ENCODE measurements at places on chromosomes 7 and 10. TPM values are rescaled to one million over a fixed set of nuclear protein-coding genes. Genes with fewer than 3 reads are reported as not detected.

Gene EBF3
- 35.4 TPM for total RNA-seq

- no peaks in the 10 kb centered on the region for H3K4me1 ChIP-seq
- DNase-seq, result no peak
- no peak overlapping the region for H3K4me3 ChIP-seq
- H3K36me3 ChIP-seq, result no peaks in the 10 kb centered on the region
- no peak overlapping the region for H3K27ac ChIP-seq
Measured at GRCh38 chr10:83666762-83667161, 472.5 kb upstream of the GHITM start.

GRCh38 chr10:132941640-132942051 lies 724 bp downstream of the CFAP46 start:
- no peaks in the 10 kb centered on the region for H3K4me1 ChIP-seq
- H3K27me3 ChIP-seq, result peaks cover 8% of the 10 kb centered on the region
- H3K36me3 ChIP-seq, result no peaks in the 10 kb centered on the region

DNA sequence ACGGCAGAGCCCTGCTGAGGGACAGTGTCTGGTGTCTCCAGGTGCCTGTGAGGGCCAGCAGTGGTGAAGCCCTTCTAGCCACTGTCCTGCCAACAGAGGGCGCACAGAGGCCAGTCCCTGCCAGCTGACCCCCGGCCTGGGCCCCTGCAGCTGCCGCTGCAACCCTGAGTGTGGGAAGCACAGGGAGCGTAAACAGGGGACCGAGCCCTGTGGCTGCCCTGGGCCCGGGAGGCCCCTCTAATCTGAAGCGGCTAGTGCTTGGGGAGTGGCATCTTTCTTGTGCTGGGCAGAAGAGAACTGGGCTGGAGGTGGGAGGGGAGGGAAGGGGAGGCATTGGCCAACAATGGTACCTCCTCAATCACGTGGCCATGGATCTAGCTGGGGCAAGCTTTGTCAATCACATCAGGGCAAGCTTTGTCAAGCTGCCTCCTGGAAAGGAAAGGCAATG lies 34.6 kb downstream of the TRIM8 start:
- peak overlapping the region; percentile 52 for H3K4me3 ChIP-seq
- peaks cover 4% of the 10 kb centered on the region for H3K36me3 ChIP-seq
- DNase-seq, result peak; percentile 81
- peaks cover 40% of the 10 kb centered on the region for H3K4me1 ChIP-seq
- peak overlapping the region; percentile 4 for H3K27ac ChIP-seq

DNA sequence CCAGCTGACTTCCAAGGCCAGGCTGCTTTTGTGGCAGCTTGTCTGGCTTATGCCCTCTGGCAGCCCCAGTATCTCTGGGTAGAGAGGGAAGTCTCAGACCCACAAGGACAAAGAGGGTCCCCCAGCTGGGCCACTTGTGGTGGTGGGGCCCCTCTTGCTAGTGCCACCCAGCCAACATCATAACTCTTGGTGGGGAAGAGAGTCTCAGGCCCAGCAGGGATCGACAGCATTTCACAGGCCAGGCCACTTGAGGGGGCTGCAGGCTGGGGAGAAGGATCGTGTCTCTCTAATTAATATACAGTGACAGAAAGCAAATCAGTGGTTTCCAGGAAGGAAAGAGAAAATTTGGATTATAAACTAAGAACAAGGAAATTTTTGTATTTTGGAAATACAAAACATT lies 76.0 kb downstream of the TYW1B start:
- no peaks in the 10 kb centered on the region for H3K36me3 ChIP-seq
- H3K27ac ChIP-seq, result no peak overlapping the region
- peak; percentile 71 for DNase-seq
- no peak overlapping the region for H3K4me3 ChIP-seq

DNA sequence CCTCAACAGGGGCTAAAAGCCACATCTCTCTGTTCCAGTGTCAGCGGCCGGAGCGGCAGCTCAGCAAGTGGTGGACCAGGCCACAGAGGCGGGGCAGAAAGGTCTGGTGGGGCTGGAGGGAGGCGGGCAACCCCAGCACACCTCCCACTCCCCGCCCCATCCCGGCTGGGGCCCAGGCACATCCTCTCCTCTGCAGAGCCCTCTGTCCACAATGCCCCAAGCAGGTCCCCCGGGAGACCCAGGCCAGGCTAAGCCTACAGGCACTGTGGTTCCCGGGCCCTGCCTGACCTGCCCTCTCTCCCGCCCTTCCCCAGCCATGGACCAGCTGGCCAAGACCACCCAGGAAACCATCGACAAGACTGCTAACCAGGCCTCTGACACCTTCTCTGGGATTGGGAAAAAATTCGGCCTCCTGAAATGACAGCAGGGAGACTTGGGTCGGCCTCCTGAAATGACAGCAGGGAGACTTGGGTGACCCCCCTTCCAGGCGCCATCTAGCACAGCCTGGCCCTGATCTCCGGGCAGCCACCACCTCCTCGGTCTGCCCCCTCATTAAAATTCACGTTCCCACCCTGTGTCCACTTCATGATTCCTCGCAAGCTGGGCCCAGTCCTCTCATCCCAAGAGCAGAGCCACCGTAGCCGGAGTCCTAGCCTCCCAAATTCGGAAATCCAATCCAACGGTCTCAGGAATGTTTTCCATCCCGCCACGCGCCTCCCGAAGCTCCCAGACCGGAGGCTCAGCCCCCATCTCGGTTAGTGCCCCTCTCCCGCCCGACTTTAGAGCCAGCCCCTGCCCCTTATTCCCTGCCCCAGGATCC lies 2.1 kb downstream of the ADIRF start:
- H3K4me3 ChIP-seq, result peak overlapping the region; percentile 82
- H3K27me3 ChIP-seq, result no peaks in the 10 kb centered on the region

DNA sequence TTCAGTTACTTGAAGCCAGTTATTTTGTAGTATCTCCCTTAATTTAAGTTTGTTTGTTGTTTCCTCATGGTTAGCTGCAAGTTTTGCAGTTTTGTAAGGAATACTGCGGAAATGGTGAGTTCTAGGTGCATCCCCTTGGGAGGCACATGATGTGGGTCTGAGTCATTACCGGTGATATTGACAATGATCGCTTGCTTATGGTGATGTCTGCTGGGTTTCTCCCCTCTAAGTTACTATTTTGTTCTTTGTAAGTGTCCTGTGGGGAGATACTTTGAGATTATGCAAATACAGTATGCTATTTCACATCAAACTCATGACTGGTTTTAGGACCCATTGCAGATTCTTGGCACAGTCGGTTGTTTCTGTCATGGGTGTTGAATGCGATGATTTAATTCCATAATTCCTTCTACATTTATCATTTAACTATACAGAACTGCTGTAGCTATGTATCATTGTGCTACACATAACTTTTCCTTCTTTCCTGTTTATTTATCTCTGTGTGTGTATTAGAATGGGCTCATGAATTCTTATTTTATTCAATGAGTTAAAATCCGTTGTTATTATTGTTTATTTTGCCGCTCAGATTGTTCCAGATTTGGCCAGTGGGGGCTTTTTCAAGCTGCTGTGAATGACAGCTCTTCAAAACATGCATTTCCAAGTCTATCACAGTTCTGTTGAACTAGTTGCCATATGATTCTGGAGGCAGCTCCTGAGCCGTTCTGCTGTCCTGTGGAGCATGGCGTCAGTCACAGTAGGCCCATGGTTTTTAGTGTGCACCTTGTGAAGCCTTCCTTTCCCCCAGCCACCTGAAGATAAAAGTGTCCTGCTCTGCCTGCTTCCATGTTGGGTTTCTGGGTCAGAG lies 18.4 kb downstream of the TSPAN14 start:
- peak; percentile 92 for DNase-seq
- no peak overlapping the region for H3K4me3 ChIP-seq
- peaks cover 4% of the 10 kb centered on the region for H3K36me3 ChIP-seq
- H3K27ac ChIP-seq, result peak overlapping the region; percentile 75
- no peaks in the 10 kb centered on the region for H3K27me3 ChIP-seq

DNA sequence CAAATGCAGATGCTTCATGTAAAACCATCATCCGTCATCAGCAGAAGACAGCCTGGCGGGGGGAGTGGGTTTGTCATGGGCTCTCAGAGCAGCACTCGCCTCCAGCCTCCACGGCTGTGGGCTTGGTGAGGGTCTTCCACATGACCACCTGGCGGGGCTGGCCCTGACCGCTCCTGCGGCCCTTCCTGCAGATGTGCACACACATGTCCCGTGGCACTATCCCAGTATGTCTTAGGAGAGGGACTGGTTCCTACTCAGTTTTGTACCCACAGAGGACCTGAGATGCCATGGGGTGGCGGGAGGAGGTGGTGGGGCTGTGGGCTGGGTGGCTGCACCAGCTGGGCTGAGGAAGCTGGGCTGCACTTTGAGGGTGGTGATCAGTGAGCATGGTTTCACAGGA lies 4.7 kb downstream of the IDI2 start:
- peaks cover 39% of the 10 kb centered on the region for H3K36me3 ChIP-seq
- DNase-seq, result no peak
- no peaks in the 10 kb centered on the region for H3K27me3 ChIP-seq

- no peak overlapping the region for H3K4me3 ChIP-seq
- no peaks in the 10 kb centered on the region for H3K36me3 ChIP-seq
- H3K27me3 ChIP-seq, result no peaks in the 10 kb centered on the region
- peak; percentile 61 for DNase-seq
- H3K27ac ChIP-seq, result peak overlapping the region; percentile 59
Measured at GRCh38 chr10:26441491-26442214, 3.5 kb downstream of the APBB1IP start.

- peaks cover 21% of the 10 kb centered on the region for H3K4me1 ChIP-seq
- H3K27me3 ChIP-seq, result no peaks in the 10 kb centered on the region
- no peak overlapping the region for H3K27ac ChIP-seq
- H3K36me3 ChIP-seq, result peaks cover 4% of the 10 kb centered on the region
- no peak overlapping the region for H3K4me3 ChIP-seq
Measured at GRCh38 chr7:141679014-141679413, 23.0 kb downstream of the DENND11 start.

DNA sequence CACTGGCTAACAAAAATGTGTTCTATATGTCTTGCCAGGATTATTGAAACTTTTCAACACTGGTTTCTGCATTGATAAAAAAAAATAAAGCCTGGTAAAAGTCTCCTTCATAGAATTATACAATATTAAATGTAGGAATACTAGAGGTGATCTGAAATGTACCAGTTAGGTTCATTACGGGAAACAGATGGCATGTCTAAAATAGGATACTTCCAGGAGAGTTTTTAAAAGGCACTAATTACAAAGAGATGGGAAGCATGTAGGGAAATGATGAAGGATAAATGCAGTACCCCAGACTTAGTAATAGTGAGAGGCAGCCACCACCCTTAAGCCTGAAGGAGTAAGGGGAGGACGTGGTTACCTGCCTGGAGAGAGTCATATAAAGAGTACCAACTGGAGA lies 107.0 kb upstream of the NPSR1 start:
- H3K27ac ChIP-seq, result no peak overlapping the region
- H3K27me3 ChIP-seq, result no peaks in the 10 kb centered on the region
- H3K4me1 ChIP-seq, result no peaks in the 10 kb centered on the region

Gene HTR7
- 9.8 TPM for total RNA-seq

DNA sequence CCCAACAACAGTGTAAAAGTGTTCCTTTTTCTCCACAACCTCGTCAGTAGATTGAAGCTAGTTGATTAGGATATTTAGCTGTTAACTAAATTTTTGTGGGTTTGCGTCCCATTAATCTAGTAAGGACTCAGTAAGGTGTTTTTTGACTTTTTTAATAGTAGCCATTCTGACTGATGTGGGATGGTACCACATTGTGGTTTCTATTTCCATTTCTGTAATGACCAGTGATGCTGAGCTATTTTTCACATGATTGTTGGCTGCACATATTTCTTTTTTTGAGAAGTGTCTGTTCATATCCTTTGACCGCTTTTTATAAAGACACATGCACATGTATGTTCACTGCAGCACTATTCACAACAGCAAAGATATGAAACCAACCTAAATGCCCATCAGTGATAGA lies 5.6 kb upstream of the LRRN3 start:
- H3K27ac ChIP-seq, result no peak overlapping the region
- peaks cover 8% of the 10 kb centered on the region for H3K4me1 ChIP-seq
- no peak for DNase-seq

Gene PITX3
- not detected for total RNA-seq

- no peaks in the 10 kb centered on the region for H3K27me3 ChIP-seq
- peak overlapping the region; percentile 94 for H3K27ac ChIP-seq
- H3K36me3 ChIP-seq, result no peaks in the 10 kb centered on the region
Measured at GRCh38 chr10:97596101-97597082, 6.9 kb downstream of the C10orf62 start.

DNA sequence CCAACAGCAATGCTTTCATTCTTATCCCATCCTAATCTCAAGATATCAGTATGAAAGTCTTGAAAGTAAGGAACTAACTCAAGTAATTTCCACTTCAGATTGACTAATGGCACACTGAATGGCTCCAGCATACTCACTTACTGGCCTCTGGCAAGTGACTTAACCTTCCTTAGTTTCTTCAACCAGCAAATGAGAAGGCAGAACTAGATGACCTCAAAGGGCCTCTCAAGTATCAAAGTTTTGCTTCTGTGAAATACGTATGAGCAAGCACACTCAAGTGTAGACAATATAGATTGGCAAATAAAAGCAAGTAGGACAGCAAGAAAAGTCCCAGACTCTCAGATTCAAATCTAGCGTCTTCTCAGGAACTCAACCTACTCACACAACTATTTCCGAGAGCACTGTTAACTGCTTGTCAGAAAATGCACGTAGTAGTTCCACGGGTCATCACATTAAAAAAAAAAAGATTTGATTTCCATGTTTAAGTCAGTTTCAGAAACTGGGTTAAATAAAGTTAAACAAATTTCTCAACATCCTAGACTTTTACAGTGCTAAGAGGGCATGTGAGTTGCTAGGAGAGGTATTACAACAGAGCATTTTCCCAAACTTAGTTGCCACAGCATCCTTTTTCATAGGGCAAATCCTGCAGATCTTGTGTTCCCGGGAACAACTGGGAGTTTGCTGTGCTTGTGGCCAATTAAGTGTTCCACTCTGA lies 276.9 kb upstream of the KLF14 start:
- peak overlapping the region; percentile 98 for H3K27ac ChIP-seq
- no peak overlapping the region for H3K4me3 ChIP-seq
- no peaks in the 10 kb centered on the region for H3K36me3 ChIP-seq
- no peaks in the 10 kb centered on the region for H3K27me3 ChIP-seq
- no peak for DNase-seq

DNA sequence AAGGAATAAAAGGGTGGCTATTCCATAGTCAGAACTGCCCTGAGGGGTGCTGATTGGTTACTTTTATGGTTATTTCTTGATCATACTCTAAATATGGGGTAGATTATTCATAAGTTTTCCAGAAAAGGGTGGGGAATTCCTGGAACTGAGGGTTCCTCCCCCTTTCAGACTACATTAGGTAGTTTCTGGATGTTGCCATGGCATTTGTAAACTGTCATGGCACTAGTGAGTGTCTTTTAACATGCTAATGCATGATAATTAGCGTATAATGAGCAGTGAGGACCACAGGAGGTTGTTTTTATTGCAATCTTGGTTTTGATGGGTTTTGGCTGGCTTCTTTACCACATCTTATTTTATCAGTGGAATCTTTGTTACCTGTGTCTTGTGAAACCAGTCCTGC lies 26.5 kb upstream of the POT1 start:
- H3K4me3 ChIP-seq, result no peak overlapping the region
- no peaks in the 10 kb centered on the region for H3K4me1 ChIP-seq
- H3K36me3 ChIP-seq, result no peaks in the 10 kb centered on the region
- H3K27ac ChIP-seq, result no peak overlapping the region
- no peak for DNase-seq

DNA sequence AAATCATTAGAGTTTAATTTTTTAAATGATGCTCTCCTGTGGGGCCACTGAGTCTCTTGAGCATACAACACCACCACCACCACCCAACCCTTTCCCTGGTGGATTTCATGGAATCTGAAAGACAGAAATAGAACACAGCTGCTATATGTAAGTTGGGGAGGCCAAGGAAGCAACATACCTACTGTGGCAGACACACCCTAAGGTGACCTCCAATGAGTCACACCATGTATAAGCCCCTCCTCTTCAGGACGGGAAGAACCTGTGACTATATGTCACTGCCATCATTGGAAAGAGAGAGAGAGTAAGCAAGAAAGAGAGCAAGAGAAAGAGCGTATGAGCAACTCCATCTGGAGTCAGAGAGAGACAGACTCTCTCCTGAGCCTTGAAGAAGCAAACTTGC lies 172.4 kb upstream of the NFE2L3 start:
- H3K27ac ChIP-seq, result no peak overlapping the region
- no peaks in the 10 kb centered on the region for H3K36me3 ChIP-seq
- H3K4me1 ChIP-seq, result no peaks in the 10 kb centered on the region
- no peak overlapping the region for H3K4me3 ChIP-seq
- H3K27me3 ChIP-seq, result no peaks in the 10 kb centered on the region

Measured in osteoblast (primary cell).